ENCODE measurements at places on chromosomes 1 and 21. TPM values are rescaled to one million over a fixed set of nuclear protein-coding genes. Genes with fewer than 3 reads are reported as not detected.

DNA sequence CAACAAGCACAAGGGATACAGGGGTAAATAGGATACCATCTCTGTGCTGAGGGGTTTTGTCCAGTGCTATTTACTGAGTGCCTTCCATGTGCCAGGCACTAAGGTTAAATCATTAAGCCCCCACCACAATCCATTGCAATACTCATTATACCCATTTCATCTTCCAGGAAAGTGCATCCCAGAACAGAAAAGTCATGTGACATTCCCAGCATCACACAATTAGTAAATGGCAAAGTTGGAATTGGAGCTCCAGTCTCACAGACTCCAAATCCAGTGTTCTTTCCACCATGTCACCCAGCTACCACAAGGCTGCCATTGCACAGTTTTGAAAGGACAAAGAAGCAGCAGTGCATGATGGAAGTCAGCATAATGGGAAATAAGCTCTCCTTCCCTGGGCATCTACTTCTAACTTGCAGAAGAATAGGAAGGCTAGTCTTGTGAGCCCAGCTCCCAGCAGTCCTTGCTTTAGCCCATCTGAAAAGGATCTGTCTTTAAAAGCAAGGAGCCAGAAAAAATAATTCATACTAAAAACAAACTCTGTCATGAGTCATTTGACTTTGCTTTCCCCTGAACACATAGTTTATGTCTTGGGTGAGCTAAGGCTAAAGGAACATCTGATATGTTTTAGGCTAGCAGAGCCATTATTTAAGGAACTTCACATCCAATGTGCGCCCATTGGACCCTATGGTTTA is 111.4 kb upstream of the HOOK1 start:
- peak; percentile 74 for DNase-seq

- no peak for DNase-seq
Observed at GRCh38 chr1:1169429-1170214, 4.1 kb upstream of the TTLL10 start.

GRCh38 chr1:89360716-89361115 is 3.1 kb upstream of the GBP6 start:
- no peak for DNase-seq

DNA sequence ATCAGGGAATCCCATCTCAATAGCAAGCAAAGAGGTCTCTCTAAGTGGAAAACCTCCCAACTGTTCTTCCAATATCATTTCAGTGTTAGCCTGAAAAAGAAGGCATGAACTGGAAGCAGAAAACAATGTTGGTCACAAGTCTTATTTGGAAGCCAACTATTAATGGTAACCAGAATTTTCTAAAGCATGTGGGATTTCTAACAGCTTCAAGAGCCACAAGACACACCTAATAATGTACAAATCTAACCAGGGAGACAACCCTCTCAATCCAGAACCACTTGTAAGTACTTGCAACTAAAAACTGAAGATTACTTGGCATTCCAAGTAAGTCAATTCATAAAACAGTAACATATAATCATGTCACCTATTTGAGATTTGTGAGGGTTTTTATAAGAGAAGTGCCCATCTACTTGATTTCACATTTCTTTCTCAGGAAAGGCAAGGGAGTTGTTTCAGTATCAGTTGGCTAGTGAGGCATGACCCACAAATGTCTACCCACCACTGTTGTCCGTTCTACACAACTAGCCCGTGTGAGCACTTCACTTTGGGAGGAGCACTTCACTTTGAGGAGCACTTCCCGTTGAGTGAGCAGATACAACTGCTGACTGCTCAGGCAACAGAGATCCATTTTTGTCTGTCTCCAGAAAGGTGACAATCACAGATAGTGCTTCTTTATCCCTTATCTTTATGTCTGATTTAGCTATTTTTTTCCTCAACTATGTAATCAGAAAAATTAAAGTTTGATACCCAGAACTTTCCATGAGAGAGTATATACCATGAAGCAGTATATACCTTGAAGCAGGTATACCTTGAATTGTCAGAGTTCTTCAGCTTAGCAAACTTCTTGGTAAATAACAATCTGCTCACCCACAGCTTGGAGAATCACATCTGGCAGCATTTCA is 11.1 kb downstream of the STX6 start:
- no peak for DNase-seq

DNA sequence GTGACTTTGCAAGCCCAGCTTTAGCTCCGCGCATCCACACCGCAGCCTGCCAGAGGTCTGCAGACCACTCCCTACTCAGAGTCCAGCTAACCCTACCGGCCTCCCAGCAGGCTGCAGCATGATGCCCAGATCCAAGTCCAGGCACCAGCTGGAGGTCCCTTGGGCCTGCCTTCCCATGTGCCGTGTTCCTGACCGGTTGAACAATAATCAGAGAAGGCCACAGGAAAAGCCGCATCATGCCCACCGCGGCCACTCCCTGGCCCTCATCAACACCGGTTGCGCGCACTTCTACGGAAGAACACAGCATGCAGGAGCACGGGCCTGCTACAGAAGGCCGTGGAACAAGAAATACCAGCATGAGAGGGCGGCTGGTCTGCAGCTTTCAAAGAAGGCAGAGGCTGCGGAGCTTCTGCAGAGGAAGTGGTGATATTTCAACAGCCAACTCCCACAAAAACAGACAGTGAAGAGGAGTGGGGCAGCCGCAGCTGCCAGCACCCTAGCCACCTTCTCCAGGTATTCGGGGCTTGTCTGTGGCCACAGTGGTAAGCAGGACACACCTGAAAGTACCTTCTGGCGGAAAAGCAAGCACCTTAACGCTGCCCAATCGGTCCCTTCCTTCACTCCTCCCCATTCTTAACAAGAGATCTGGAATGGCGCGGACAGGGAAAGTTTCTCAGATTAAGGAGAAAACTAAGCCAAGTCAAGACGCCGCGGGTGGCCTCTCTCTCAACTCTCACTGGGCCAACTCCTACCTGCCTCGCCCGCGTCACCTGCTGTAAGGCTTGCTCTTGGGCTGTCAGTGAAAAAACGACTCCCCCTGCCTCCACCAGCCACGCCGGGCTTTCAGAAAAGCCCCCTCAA is 1.5 kb downstream of the PGBD5 start:
- no peak for DNase-seq

GRCh38 chr1:27487966-27488884 is 1.7 kb downstream of the WASF2 start:
- peak; percentile 39 for DNase-seq

DNA sequence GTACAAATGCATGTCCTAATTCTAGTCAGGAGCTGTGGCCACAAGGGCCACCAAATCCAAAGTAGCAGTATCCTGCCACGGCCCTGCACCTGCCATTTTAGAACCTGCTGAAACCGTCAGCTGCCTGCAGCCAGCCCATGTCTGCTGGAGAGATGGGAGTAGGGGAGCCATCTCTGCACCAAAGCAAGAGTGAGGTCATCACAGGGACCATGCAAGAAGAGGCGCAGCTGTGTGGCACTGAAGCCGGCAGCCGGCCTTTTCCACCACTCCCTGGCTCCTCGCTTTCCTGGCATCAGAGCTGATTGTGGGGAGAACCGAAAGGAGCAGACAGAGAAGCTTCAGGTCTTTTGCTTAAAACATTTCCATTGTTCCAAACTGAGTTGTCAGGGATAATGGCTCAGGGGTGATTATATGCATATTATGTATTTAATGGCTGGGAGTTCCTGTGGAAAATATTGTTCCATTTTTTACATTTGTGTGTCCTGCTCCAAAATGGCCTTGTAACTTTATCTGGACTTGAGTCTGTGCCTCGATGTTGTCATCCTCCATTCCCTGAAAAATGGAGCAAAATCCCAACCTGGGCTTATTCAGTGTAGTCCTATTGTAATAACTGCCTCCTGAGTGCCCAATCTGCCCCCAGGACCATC is 18.7 kb upstream of the NBL1 start:
- no peak for DNase-seq

DNA sequence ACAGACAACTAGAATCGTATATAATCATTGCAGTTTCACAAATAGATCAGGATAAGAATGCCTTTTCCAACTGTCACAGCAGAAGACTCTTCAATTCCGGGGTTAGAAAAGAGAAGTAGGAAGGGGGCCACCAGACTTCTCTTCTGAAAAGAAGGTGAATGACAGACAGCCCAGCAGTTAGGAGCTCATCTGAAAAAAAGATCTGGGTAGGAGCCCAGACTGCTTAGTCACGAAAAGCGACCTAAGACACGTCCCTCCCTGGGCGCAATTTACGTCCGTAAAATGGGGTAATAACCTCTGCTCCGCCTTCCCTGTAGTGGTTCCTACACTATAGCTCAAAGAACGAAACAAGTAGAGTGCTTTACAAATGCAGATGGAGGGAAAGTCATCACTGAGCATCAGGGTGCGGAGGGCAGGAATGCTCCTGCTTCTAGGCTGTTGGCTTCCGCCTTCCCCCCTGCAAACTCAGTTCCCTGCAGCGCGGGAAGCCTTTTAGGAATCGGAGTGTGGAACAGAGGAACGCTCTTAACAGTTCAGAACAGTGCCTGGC is 582 bp downstream of the ORC1 start:
- peak; percentile 72 for DNase-seq

DNA sequence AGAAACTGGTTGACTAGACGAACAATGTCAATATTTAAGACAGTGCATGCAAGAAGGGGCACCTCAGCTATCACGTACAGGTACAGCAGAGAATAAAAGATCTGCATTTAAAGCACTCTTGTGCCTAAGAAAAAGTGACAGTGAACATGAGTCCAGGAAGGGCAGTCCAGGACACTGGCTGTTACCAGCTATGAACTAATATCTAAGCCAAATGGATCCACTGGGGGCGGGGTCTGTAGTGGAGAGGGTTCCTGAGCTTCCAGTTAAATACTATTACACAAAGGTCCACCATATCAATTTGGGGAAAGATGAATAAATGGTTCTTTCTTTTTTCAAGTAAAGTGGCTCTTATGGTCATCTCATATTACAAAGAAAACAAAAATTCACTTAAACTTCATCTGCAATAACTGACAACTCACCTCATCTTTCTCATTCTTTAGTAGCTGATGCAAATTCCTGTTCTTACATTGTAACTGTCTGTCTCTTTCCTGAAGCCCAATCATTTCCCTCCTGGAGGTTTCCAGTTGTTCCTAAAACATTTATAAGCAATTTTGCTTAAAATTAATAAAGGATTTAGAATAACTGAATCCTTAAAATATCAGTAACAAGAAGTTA is 24.5 kb downstream of the SSX2IP start:
- DNase-seq, result peak; percentile 21

GRCh38 chr21:36499578-36500471 is 19.9 kb upstream of the CLDN14 start:
- peak; percentile 29 for DNase-seq

GRCh38 chr1:13616234-13616633 is 32.6 kb downstream of the PDPN start:
- DNase-seq, result no peak

DNA sequence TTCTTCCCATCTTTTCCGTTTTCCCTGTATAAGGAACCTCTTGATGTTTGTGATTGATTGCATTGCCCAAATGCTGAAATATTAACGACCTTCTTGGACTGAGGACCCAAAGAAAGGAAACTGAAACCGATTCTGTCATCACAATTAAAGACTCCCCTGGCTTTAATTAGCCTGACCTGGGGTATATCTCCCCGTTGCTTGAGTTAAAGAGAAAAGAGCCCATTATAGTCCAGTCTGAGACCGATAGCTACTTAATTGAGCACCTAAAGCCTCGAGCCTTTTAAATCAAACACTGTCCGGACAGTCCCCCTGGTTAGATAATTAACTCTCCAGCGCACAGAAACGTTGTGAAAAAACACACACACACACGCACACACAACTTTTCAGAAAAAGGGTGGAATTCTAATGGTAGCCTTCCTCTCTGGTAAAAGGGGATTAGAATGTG is 8.0 kb downstream of the LMO4 start:
- DNase-seq, result no peak

DNA sequence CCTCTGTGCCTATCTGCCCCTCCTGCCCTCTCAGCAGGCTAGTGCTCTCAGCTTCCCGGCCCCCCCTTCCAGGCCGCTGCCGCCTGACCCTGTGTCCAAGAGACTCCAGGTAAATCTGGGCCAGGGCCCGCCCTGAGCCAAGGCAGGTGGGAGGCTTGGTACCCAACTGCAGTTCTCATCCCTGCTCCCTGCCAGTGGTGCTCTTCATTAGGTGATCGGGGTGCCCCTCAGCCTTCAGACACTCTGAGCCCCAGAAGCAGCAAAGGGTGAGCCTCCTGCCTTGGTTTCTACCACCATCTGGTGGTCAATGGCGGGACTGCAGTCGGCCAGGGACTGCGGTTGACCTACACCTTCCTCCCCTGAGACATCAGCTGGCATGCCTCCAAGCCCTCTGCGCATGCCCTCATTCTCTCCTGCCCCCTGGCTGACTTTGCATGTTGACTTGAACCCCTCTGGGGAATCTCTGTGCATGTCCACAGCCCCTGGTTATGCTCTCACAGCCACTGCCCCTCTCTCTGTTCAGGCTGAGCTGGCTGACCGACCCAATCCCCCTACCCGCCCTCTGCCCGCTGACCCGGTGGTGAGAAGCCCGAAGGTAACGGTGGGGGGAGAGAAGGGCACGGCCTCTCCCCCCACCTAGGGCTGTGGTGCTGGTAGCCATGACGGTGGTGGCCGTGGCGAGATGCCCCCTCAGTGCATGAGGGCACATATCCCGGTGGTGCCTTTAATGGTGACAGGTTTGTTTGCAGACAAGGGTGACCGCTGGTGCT is 2.0 kb upstream of the EFNA4 start:
- peak; percentile 39 for DNase-seq

GRCh38 chr1:228891272-228892034 is 156.2 kb downstream of the RHOU start:
- peak; percentile 30 for DNase-seq

Gene S100A14
- total RNA-seq, result 0.38 TPM

Gene PLXNA2
- 17.7 TPM for total RNA-seq

Gene KRTAP19-3
- total RNA-seq, result not detected

Gene BARHL2
- total RNA-seq, result not detected

Gene OR2G6
- not detected for total RNA-seq

Gene NLRP3
- total RNA-seq, result 0.12 TPM

Gene SPRR2B
- not detected for total RNA-seq

Gene CCDC185
- not detected for total RNA-seq

Gene ODF2L
- 42.8 TPM for total RNA-seq

Measured in astrocyte (in vitro differentiated cells and primary cell).